A549 treated with dexamethasone at 1 μM for 4 hours (cell line): ENCODE measurements at places on chromosomes 5 and 9. TPM values are rescaled to one million over a fixed set of nuclear protein-coding genes. Genes with fewer than 3 reads are reported as not detected.

Gene PCDHA5
- 0.52 to 0.95 TPM (median 0.85 TPM) in 5 replicates for total RNA-seq

Gene FUBP3
- total RNA-seq, result 47.9 to 56.1 TPM (median 53.2 TPM) in 5 replicates

Gene SPDL1
- total RNA-seq, result 51.4 to 58.0 TPM (median 54.0 TPM) in 5 replicates

Gene SNCAIP
- 0.02 to 0.05 TPM (median 0.04 TPM) in 3 of 5 replicates, not detected in the others for total RNA-seq

Gene PDE4D
- 41.8 to 82.2 TPM (median 71.3 TPM) in 5 replicates for total RNA-seq
